Activated naive CD4-positive, alpha-beta T cell (primary cell): ENCODE measurements at places on chromosomes 3 and 15.

- no peak for DNase-seq
These were observed 56.9 kb upstream of the NR2C2 start for GRCh38 chr3:14890476-14890875.

DNA sequence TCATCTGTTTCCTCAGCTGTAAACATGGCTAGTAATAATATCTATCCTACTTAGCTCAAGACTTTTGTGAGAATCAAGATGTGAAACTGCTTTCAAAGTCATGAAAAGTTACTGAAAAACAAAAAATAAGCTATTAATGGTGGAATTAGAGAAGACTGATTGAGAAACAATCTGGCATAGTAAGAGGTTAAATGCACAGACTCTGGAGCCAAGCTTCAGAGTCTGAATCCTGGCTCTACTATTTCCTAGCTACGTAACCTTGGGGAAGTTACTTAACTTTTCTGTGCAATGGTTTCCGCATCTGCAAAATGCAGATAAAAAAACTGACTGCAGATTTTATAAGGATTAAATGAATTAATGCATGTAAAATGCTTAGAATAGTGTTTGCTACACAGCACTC, 28.8 kb downstream of the LRRFIP2 start:
- DNase-seq: no peak

DNA sequence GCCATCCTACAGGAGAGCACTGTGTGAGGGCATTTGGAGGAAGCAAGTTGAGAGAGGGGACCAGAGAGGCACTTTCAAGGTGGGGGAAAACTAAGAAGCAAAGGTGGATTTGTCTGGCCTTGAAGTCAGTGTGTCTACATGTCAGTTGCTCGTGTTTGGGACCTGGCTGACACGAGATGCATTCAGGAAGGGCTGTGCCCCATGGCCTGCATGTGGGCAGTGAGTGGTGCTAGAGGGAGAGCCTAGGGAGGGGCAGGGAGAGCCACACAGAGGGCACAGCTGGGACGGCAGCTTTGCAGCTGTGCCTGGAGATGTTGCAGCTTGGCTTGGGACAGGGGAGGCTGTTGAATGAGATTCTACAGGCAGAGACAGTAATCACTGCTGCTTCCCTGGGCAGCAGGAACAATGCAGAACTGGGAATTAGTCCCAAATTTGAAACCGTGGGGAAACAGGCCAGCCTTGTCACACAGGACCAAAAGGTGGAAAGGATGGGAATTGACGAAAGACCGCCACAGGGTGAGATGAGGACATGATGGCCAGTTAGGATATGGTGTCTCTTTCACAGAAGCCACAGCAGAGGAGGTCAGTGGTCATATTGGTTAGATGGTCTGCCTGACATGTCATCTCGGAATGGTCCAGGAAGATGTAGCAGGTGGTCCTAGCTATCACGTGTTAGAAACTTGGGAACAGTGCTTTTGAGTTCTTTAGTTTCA, 10.0 kb downstream of the SEC61A1 start:
- no peak for DNase-seq

- no peak for DNase-seq
These were observed 117.7 kb downstream of the MYLK start for GRCh38 chr3:123766193-123767008.

DNA sequence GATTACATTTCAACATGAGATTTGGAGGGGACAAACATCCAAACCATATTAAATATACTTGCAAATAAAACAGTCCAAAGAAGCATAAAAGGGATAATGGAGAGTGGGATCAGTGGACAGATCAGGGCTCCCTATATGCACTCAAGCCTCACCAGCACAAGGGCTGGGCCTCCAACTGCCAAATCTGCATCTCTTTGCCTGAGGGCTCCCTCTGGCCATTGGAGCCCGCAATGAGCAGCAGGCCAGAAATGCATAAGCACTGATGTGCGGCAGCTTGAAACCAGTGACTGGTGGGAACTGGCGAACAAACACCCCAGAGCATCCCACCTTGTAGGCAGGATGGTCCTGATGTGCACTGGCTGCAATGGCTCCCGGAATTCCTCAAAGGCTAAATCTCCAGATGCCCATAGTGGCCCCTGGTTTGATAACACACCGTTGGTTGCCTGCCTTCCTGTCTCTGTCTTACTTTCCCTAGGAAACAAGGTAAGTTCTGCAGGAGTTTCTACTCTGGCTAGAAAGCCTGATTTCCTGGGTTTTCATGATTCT, 55.9 kb upstream of the POMGNT2 start:
- no peak for DNase-seq

DNA sequence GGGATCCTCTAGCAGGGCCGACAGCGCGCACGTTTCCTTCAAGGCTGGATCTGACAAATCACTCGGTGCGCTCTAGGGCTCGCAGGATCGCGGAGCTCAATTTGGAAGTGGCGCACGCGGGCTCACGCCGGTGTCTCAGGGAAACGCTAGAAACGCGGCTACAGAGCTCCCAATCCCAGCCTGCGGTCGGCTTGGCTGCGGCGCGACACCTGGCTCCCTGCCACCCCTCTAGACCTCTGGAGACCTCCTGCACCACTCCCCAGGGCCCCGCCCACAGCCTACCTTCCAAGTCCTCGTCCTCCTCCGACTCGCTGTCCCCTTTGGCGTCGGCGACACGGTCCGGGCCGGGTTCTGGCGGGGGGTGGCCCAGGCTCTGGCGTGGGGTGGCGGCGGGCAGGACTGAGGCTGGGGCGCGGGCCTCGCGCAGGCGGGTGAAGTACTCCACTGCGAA, 596 bp downstream of the PRKAR2A start:
- peak; percentile 12 for DNase-seq

DNA sequence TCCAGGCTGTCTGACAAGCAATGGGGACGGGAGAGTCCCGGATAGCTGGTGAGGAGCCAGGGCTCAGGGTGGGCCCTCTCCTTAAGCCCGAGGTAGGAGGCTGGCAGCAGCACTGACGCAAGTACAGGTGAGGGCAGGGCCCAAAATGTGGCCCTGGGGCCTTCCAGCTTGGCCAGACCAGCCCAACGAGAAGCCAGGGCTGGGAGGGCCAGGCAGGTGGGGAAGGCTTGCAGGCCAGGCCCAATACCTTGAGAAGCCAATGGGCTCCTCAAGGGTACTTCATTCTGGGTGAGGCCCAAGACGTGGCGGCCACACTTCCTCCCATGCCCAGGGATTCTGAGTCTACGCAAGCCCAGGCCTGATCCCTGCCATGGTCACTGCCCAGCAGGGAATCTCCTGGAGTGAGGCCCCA, 37.2 kb downstream of the AMOTL2 start:
- no peak for DNase-seq

DNA sequence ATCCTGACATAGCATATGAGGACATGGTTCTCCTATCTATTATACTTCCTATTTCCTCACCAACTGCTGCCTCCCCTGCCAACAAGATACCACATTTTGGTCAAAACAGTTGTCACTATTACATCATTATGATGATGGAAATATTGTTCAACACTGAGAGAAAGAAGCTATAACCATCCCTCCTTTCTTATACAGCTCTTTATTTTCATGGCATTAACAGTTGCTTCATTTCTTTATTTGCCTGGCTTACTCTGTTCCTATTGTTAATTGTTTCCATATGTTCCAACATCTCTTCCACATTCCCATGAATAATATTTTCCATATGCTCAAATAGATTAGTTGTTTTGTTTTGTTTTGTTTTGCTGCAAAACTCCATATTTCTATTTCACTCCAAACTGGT, 40.8 kb upstream of the FILIP1L start:
- DNase-seq: no peak

GRCh38 chr3:8794247-8794646, 24.8 kb upstream of the OXTR start:
- DNase-seq: no peak

DNA sequence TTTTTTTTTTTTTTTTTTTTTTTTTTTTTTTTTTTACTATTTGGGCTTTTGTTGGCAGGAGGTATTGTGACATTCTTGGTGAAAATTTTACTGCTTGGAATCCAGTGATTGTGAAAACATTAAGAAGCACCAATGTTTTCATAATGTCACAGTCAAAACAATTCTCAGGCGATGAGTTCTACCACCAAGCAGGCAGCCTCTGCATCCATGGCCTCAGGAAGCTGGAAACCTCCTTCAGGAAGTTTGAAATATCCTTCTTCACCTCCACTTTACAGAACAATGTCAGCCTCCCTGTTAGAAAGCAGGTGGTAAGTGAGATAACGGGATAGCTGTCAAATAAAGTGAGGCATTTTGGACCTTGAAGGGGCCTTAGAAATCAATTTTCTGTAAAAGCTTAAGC, 98.3 kb downstream of the MEX3B start:
- no peak for DNase-seq

DNA sequence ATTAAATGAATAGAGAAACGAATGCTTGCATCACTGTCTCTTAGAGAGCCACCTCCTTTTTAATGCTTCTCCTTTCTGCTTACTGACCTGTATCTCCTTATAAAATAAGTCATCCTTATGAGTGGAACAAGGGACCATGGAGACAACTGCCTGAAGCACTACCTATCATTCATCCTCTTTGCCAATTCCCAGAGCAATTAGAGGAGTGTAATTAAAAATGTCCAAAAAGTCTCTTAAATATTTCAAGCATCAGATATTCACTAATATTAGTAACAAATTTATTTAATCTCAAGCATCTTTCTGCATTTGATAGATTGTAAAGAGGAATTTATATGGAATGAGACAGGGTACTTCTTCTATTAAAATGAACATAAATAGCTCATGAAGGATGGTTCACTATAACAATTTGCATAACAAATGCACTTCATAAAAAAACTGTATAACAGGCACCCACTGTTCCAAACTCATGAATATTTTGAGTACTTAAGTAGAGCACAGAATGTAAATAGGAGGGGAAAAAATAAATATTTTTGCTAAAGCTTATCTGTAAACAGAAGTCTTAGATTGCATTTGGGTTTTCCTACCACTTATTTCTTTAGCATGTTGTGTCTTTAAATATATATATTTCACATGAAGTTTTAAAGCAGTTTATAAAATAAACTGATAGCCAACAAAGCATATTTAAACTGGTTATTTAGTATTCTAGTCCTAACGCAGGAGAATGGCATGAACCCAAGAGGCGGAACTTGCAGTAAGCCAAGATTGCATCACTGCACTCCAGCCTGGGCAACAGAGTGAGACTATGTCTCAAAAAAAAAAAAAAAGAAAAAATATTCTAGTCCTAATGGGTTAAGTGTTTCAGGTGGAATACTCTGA, 269.3 kb downstream of the TBL1XR1 start:
- DNase-seq: no peak

DNA sequence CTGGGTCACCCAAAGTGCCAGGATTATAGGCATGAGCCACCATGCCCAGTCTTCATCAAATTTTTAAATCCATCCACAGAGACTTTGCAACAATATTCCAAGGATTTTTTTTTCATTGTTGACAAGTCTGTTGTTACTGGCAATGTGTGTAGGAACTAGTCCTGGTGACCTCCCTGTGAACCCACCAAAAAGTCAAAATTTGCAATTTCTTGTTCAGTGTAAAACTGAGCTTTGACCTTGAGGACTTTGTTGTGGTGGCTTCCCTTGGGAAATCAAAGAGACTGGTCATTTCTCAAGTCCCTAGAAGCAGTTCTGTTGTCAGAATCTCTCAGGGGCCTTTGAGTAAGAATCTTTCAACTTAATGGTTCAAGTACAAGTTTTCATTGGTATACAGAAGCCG, 36.9 kb upstream of the COL8A1 start:
- DNase-seq: no peak
